ENCODE measurements at places on chromosomes 13 and 19.

- no peak for DNase-seq
Observed at GRCh38 chr19:44747739-44748425, 626 bp upstream of the BCL3 start.

GRCh38 chr13:113845723-113846635, 17.9 kb downstream of the GAS6 start:
- peak; percentile 5 for DNase-seq

- no peak for DNase-seq
Observed at GRCh38 chr19:10395436-10395835, 7.9 kb downstream of the CDC37 start.

DNA sequence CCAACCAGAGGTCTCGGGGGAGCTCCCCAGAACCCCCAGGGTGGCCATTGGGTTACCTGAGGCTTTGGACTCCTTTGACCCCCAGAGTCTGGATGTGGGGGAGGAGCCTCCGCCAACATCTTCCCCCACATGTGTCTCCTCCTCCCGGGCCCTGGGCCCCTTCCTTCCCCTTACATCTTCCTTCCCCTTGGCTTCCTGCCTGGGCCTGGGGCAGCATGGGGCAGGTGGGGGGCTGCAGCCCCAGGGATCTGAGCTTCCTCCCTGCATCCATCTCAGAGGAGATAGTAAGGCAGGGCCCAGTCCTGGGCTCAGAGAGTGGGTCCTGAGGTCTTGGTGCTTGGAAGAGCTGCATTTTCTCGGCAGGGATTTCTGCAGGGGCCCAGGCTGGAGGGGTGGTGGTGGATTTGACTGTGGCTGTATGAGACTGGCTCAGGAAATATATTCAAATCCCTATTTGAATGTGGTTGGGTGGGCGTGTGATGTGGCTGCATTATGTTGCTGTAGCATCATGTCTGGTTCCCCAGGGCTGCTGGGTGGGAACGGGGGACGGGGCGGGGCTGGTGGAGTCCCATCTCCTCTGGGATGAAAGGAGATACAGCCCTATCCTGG, 919 bp downstream of the VAV1 start:
- DNase-seq = no peak

GRCh38 chr19:42985588-42985987, 40.7 kb downstream of the PSG11 start:
- DNase-seq = no peak

GRCh38 chr13:52651897-52652195, 790 bp upstream of the SUGT1 start:
- no peak for DNase-seq

DNA sequence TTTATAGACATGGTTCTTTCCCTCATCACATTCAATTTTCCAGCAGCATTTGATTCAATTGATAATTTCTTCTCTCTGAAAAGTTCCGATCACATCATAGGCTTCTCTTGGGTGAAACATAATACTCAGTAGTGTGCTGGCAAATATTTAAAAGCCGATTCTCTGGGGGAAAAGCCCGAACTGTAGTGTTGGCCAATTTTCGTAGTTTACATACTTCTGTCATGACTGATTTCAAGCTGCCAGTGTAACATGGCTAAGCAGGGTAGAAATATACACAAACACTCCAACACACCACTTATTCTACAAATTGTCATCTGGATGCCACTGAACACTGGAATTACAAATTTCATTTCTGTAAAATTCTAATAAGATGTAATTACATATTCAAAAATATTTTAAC, 56.1 kb upstream of the FREM2 start:
- no peak for DNase-seq

- DNase-seq = no peak
Observed at GRCh38 chr13:112907871-112908331, 61.1 kb upstream of the MCF2L start.

DNA sequence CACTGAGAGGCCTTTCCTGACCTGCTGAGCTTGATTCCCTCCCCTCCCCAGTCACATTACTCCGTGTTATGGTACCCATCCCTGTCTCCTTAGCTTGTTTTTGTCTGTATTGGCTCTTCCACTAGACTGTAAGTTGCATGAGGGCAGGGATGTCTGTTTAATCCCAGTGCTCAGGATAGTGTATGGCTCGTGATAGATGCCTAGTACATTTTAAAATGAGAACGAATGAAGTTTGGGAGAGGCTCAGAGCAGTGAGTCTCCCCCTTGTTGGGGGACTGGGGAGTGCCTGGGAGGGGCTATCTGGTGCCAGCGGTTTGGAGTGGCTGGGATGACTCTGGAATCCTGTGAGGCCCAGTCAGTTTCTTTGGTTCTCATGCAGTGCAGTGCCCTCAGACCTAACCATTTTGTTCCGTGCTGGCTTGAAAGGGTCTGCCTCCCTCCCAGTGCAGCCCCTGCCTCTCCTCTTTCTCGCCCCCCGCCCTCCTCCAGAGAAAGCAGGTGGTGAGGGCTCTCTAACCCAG, 35.5 kb downstream of the ACTN4 start:
- no peak for DNase-seq

GRCh38 chr13:25329706-25330105, 28.3 kb downstream of the NUP58 start:
- DNase-seq = no peak

DNA sequence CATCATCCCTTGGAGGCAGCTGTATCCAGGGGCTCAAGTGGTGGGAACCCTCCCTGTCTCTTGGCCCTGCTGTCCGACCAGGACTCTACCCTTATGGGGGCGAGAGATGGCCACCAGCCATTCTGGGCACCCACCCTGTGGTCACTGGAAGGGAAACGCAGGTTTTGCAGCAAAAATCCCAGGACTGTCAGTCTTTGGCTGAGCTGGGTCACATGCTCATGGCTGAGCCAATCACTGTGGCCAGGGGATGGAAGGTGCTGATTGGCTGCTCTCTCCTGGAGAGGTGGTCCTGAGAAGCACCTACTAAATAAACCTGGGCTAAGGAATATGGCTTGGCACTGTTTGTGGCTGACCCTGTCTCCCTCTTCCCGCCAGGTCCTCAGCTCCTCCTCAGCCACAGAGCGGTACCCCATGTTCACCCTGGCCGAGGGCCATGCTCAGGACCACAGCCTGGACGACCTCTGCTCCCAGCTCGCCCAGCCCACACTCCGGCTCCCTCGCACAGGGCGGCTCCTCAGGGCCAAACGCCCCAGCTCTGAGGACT, 8.9 kb downstream of the ATG4D start:
- DNase-seq = peak; percentile 71

DNA sequence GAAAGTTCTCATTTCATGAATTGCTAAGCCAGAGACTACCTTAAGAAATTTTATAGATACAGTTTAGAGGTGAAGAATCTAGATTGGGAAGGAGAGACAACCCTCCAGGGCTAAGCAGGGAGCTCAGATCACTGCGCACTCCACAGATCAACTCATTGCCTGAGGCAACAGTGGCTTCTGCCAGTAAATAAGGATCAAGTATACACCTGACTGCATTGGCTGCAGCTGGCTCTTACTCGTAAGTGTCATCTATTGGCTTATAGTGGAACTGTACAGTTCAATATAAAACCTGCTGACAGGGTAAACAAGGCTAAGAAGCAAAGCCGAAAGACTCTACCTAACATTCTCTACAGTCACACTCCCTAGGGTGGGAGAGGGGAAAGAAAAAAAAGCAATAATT, 18.0 kb upstream of the C1QTNF9B start:
- peak; percentile 71 for DNase-seq

DNA sequence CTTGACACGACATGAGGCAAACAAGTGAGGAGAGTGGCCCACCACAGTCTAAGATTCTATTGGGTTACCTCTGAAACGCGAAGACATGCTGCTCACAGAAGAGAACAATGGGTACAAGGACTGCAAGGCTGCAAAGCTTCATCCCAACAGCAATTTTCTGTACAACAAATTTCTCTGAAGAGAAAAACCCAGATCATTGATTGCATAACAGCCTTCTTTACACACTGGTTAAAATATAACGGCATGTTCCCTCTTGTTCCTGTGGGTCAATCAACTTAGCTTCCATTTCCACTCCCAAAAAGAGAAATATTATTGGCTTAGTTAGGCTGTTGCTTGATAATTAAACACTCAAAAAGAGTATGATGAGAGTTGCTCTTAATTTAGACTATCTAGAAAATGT, at the start of gene CPB2:
CPB2 (minus strand) TSS at position 166 of the 400 bp plus-strand sequence; CDS start at position 142, 24 bp downstream.
- DNase-seq = no peak

GRCh38 chr13:34459856-34460255, 482.2 kb upstream of the NBEA start:
- DNase-seq = no peak

- no peak for DNase-seq
Observed at GRCh38 chr13:79660361-79660760, 179.4 kb downstream of the NDFIP2 start.

DNA sequence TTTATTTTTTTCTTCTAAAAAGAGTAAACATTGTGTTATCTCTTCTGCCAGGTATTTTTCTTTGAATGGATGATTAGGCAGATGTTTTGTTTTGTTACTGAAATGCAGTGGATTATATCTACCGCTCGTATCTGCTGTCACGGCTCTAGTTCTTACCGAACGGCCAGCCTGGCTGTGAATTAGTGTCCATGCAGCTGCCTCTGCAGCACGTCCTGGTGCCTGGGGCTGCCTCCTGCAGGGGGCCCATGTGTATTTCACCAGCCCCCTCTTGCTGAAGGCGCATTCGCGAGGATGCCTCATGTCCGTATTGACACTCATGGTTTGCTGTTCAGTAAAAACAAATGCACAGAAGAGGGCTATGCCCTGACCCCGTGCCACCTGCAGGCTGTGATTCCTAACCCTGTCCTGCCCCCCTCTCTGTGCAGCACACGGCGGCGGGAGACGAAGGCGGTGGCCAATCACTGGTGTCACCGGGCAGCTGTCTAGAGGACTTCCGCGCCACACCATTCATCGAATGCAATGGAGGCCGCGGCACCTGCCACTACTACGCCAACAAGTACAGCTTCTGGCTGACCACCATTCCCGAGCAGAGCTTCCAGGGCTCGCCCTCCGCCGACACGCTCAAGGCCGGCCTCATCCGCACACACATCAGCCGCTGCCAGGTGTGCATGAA, 49.9 kb downstream of the RAB20 start:
- no peak for DNase-seq

DNA sequence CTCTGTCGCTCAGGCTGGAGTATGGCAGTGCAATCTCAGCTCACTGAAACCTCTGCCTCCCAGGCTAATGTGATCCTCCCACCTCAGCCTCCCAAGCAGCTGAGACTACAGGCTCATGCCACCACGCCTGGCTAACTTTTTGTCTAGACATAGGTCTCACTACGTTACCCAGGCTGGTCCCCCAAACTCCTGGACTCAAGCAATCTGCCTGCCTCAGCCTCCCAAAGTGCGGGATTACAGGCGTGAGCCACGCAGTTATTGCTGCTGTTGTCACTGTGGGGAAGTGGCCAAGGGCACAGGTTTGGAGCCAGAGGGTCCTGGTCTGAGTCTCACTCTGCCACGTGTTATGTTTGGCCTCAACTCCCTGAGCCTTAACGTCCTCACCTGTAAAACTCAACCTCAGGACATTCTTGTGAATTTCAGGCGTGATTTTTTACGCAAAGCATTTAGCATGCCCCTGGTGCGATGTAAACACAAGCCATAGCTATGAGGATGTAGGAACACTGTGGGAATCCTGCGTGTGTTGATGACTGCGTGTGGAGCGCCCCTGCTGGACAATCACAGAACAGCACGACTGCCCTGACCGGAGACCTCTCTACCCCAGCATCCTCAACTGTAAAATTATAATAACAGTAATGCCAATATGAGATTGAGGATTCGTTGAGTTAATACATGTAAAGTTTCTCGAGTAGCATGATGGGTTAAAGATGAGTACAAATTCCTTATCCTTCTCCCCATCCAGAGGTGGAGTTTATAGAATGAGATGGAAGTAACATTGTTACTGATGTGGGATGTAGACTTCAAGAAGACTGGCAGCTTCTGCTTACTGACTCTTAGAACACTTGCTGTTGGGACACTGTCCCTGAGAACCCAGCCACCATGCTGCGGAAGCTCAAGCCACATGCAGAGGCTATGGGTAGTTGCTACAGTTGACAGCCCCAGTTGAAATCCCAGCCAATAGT, 41.8 kb upstream of the PNMA8B start:
- DNase-seq = peak; percentile 64

DNA sequence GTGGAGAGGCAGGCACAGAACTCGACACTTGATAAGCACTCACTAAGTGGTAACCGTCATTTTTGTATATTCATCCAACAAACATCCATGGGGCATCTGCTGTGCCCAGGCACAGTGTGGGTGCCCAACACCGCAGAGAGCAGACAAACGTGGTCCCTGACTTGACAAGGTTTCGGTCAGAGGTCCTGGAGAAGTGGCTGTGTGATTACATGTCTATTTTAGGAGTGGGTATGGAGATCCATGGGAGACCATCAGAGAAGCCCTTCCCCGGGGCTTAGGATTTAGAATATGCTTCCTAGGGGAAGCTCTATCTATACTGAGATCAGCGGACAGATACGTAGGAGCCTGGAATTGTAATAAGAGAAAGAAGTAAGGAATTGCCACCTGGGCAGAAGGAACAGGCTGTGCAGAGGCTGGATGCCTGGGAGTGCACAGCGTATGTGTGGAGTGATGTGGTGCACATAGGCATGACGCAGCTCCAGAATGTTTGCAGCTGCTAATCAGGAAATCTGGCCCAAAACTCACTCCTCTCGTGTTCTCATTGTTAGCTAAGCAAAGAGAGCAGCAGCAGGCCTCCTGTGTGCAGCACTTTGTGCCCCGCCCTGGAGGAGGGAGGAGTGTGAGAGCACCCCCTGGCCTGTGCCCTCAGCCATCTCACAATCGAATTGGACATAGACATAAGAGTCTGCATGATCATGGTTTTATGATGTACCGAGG, 23.0 kb upstream of the IRS2 start:
- DNase-seq = no peak

- no peak for DNase-seq
Observed at GRCh38 chr19:47641891-47642485, 33.1 kb downstream of the BICRA start.

GRCh38 chr13:46595136-46595884, 42.3 kb downstream of the LRCH1 start:
- DNase-seq = no peak

DNA sequence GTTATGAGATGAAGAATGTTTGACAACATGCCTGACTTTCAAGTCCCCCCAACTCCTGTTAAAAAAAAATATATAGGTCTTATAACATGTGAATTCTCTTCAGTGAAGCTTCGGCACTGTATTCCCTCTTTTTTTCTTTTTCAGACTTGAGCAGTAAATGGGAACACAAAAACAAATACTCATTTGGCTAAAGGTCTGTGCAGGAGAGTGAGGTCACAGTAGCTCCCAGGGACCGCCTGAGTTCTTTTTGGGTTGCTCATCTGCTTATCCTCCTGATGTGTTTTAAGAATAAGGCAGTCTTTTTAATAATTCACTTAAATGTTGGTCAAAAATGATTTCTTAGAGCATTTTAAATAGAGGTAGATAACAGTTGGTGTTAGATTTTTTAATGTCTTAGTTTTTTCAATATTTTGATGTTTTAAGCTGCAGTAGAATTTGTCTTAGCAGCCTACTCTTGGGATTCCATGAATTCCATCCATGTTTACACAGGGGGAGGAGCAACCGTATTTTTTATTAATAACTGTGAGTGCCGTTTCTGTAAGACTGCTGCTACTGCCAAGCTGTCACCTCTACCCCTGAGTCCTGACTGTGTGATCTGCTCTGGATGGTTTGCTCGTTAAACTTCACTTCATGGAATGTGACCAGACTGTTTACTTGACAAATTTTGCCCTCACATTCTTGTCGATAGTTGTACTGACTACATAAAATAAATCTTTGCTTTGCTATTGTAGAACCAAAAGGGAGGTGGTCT, 14.9 kb downstream of the HNRNPM start:
- DNase-seq = no peak

Measured in WERI-Rb-1 (cell line).